ENCODE measurements at places on chromosomes 7 and 10.

- peak; percentile 84 for DNase-seq
These were observed 32.3 kb upstream of the IL6 start for GRCh38 chr7:22694597-22695207.

- DNase-seq: no peak
These were observed 2.8 kb downstream of the AP1S1 start for GRCh38 chr7:101156866-101157589.

- DNase-seq: no peak
These were observed 8.8 kb downstream of the AFAP1L2 start for GRCh38 chr10:114395366-114396022.

- DNase-seq: peak; percentile 17
These were observed 115.7 kb downstream of the MAD1L1 start for GRCh38 chr7:2116989-2117591.

DNA sequence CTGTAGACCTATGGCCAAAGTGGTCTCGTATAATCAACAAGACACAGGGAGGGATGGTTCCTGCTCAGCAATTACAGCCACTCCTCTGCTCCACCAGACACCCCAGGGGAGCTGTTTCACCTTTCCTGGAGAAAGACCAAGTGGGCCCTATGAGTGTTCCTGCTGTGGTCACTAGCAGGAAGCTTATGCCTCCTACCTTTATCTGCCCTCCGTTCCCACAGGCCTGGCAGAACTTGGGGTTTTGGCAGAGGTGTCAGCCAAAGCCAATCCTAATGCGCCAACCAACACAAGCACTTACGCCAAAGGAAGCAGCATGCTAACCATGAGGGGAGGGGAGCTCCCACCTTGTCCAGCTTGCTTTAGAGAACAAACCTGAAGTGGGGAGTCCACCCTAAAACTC, 31.2 kb downstream of the XPNPEP1 start:
- DNase-seq: no peak

GRCh38 chr7:31070991-31071644, 19.0 kb downstream of the ADCYAP1R1 start:
- DNase-seq: no peak

- no peak for DNase-seq
These were observed 44.9 kb upstream of the FAM3C start for GRCh38 chr7:121440857-121441503.

DNA sequence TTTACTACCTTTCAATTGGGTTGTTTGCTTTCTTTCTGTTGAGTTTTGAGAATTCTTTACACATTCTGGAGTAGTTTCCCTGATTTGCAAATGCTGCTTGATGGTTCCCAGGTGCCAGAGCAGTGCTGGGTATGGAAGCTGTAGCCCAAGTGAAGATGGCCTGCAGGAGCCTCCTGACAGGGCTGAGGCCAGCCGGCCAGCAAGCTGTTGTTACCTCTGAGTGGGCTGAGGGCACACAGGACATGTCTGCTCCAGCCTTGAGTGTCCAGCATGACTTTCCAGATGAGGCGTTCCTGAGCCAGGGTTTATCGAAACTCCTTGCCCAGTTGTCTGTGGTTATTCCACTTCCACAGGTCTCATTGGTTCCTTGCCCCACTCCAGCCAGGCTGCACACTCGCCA, 164.6 kb upstream of the TNS3 start:
- no peak for DNase-seq

DNA sequence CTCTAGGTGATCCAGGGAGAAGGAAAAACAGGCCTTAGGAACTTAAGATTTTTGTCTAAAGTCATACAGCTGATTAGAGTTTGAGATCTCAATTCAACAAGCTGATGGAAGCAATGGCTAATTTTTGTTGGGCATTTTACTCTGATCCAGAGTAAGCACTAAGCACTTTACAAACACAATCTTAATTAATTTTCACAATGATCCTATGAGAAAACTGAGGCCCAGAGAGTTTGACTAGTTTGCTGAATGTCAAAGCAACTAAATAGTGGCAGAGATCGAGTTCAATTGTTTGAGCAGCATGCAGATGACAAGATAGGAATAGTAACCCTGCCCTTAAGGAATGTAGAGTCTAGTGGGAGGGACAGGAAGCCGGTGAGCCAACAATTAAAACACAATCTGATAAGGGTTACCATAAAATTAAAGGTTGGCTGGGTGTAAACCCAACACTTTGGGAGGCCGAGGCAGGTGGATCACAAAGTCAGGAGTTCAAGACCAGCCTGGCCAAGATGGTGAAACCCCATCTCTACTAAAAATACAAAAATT, 13.5 kb upstream of the RPEL1 start:
- no peak for DNase-seq

DNA sequence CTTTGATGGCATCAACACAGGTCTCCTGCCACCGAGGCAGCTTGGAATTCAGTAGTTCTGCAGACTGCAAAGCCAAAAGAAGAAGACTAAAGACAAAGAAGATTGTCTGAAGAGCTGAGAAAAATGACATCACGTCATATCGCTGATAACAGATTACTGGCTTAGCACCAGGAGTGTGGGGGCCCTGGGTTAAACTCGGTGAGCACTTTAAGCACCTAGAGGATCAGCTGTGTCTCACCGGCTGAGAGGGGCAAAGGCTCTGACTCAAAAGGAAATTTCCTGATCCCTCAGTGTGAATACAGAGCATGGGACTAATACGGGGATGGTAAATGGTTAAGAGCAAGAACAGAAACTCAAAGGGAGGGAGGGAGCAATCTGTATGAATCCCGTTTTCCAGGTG, 30.7 kb downstream of the BRI3 start:
- no peak for DNase-seq

- DNase-seq: no peak
These were observed 41.3 kb upstream of the CAMK1D start for GRCh38 chr10:12308057-12308456.

- no peak for DNase-seq
These were observed 162.4 kb downstream of the TCERG1L start for GRCh38 chr10:131149111-131149510.

DNA sequence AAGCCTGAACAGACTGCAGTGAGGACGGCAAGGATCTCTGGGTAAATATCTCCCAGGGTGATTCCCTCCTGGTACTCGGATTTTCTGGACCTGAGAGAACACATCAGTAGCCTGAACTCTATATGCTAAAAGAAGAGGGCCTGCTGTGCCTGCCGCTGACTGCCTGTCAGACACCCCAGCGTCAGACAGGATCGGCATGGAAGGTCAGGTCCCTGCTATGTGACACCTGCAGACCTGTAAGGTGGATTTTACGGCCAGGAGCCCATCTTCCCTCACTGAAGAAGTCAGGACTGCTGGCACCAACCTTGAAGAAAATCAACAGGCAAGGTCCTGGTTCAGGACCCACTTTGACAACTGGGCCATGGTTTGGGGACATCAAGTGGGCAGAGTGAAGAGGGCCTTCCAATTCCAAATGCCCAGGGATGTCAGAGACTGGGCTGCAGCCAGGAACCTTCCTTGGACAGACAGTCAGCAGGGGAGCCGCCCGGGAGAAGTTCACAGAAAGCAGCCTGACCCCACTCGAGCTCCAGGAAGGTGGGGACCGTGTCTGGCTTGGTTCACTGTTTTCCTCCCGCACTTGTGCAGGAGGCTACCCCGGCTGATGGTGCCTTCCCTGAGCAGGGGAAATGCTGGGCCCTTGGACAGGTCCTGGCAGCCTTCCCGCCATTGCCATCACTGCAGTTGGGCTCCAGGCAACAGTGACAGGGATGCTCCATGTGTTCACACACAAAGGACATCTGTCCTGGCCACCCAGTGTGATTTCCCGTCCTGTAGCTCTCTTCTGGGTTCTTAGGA, 91.8 kb upstream of the LANCL2 start:
- DNase-seq: no peak

DNA sequence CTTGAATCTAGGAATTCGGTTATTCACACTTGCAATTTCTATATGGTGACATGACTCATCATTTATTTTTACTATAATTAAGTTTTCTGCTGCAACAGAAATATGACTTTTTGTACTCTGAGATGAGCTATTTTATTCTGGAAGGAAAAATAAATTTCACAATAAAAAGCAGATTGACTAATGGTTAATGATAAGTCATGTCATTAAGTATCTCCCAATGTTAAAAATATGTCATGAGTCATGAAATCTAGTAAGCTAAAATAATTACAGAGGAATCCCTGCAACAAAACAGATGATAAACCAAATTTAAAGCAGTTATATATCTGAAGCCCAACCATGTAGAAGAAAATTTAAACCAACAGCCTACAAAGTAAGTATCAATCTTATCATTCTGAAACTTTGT, 149.2 kb downstream of the CACNA2D1 start:
- no peak for DNase-seq

GRCh38 chr7:29304756-29305155, 110.2 kb downstream of the CHN2 start:
- DNase-seq: no peak

- DNase-seq: peak; percentile 79
These were observed 92.4 kb downstream of the KIF20B start for GRCh38 chr10:89793649-89794254.

DNA sequence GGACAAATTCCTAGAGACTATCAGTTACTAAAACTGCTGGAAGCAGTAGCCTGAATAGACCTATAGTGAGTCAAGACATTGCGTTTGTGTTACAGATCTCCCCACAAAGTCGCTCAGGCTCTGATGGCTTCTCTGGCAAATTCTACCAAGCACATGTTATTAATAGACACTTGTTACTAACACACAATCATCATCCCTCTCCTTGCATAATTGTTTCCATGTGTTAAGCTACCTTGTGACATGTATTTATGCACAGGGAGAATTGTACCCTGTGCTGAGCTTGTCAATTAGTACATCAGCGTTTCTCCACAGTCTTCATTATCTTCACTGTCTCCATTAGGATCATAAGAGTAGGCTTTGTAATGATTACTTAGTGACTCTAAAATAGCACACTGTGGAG, 31.2 kb downstream of the DYNC2I1 start:
- DNase-seq: no peak

DNA sequence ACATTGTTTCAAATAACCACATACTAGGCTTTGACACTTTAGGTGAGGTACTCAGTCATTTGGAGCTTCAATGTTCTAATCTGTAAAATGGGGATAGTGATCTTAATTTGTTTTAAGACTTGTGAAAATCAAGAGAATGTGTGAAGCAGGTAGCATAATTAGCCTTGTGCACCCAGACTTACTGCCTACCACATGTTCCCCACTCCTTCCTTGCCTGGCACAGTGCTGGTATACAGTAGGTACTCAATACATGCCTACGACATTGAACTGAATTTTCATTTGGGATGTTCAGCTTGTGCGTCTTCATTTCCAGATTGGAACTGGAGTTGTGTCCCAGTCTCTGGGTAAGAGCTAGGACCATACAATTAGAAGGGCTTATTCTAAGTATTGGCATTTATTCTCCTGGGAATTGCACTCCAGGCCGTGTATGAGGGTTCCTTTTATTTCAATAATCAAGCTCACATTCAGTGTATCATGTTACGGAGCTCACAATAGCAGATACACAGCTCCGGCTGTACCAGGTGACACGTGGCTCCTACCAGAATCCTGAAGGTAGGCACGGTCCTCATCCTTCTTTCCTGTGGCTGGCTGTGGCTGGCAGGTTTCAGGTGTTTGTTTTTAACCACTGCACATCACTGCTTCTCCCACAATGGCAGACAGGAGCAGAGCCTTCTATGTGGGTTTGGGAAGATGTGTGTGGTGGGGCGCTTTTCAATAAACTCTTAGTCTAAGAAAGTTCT, 109.4 kb upstream of the PDCD4 start:
- no peak for DNase-seq

DNA sequence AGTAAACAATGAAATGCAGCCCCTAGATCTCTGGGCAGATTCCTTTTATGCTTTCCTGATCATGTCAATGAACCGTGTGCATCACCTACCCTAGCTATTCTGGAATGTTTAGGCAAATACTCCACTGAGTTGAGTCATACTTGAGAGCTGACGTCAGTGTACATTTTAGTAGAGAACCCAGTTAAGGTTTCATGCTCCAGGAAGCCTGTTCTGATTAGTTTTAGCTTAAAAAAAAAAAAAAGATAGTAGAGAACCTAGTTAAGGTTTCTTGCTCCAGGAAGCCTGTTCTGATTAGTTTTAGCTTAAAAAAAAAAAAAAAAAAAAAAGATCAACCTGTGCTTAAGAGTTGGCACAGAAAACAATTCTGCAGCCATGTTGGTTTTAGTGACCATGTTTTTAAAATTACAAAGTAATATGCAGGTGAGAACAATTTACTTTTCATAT, 3.7 kb upstream of the MCU start:
- peak; percentile 31 for DNase-seq

GRCh38 chr10:130341356-130341755, 205.2 kb downstream of the GLRX3 start:
- peak; percentile 21 for DNase-seq

DNA sequence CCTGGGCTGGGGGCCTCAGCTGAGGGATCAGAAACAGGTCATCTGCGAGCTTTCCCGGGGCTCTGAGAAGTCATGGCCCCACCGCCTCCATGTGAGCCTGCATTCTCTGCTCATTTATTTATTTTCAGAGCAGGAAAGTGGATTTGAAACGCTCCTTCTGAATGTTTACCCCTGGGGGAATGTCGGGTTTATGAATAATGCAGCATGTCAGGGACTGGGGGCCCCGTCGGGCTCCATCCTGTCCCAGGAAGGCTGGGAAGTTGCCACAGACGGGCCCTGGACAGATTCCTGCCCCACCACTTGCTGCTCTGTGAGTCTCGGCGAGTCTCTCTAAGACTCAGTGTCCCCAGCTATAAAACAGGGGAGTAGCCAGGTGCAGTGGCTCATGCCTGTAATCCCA, 11.9 kb upstream of the GTF2IRD1 start:
- no peak for DNase-seq

- DNase-seq: no peak
These were observed 248.7 kb downstream of the FZD1 start for GRCh38 chr7:91512958-91513357.

DNA sequence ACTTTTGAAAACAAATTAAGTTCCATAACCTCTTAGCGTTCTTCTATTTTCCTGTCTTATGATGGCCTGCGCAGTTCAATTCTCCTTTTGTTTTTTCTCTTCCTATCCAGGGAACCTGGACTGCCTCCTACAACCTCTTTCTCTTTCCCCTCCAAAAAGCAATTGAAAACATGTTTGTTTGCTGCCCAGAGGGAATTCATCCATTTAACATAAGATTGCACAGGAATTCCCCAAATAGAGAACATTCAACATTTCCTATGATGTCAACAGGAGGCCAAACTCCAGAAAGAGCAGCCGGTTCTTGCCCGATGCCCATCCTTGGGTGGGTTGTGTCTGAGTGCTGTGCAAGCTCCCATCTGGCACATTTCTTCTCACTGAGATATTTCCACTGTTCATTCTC, 94.2 kb upstream of the NRP1 start:
- no peak for DNase-seq

GRCh38 chr7:69429911-69430383, 168.3 kb upstream of the AUTS2 start:
- DNase-seq: no peak

- DNase-seq: peak; percentile 75
These were observed 47.5 kb downstream of the GNA12 start for GRCh38 chr7:2796358-2797352.

All from suppressor macrophage treated with lipopolysaccharide for 4 hours (primary cell).